ENCODE measurements at places on chromosomes 1 and 21.

- no peak for DNase-seq
Measured at GRCh38 chr1:192697771-192698170, 61.8 kb downstream of the RGS13 start.

DNA sequence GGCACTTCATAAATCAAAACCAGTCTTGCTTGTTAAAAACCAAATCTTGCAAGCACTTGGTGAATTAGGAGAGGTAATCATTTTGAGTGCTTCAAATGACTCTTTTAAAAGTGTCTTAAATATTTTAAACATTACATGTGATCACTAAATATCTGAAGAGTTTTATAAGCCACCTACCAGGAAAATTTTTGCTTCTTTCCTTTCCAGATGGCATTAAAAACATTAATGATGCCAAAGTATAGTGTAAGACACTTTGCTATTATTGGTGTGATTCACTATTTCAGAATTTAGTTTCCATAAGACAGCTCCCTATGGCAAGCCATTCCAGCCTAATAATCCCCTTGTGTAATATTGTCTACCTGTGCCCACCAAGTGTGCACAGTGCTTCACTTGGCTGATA is 548.8 kb upstream of the ADAMTS5 start:
- no peak for DNase-seq

GRCh38 chr1:222657899-222658298 is 40.0 kb downstream of the MIA3 start:
- no peak for DNase-seq

DNA sequence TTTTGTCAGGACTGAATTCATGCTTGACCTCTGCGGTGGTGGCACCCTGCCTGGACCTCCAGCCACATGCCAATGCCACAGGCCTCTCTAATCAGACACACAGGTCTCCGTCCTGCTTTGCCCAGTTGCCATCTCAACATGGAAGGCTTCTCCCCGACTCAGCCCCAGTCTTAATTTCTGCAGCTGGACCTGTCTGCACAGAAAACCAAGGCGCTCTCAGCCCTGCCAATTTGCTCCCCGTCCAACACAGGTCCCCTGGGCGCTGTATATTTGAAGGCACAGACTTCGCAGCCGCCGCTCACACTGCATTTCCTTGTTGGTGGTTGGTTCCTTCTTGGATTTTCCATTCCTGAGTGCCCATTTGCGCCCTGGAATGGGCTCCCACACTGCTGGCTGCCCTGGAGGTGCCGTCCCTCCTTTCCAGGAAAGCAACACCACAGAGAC is 28.0 kb upstream of the PLEKHG5 start:
- DNase-seq, result no peak

DNA sequence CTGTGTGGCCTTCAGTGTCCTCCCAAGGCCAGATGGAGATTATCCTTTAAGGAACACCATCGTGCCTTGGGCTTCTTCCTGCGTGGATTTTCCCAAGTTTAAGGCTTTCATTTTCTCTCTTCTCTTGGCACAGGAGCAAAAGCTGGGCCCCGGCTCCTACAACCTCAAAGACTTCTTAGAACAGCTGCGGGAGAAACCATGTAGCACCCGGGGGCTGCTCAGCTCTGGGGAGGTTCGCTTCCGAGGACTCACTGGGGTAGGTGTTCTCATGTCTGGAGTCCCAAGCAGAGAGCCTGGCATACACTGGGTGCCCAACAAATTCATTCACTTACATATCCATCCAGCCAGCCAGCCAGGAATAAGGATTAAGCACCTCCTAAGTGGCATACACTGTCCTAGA is 6.6 kb upstream of the TTC22 start:
- no peak for DNase-seq

DNA sequence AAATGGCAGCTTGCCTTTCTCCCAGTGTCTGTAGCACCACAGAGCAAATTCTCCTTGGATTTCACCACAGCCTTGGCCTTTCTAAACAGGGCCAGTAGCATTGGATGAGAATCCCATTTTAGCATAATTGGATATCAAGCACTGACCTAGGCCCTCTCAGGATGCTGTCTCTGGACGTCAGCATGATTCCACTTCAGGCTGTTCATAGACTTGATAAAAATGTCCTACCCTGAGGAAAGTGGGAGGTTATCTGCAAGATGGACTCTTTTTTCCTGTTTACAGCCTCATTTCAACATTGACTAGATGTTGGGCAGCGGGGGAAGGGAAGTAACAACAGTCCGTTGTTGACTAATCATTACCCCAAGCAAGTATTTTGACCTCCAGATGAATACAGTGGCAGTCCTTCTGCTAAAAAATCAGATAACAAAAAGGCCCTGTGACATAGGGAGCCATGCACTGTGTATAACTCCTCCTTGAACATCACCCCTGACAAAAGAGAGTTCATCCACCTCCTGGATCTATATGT is 5.2 kb downstream of the NPL start:
- DNase-seq, result no peak

DNA sequence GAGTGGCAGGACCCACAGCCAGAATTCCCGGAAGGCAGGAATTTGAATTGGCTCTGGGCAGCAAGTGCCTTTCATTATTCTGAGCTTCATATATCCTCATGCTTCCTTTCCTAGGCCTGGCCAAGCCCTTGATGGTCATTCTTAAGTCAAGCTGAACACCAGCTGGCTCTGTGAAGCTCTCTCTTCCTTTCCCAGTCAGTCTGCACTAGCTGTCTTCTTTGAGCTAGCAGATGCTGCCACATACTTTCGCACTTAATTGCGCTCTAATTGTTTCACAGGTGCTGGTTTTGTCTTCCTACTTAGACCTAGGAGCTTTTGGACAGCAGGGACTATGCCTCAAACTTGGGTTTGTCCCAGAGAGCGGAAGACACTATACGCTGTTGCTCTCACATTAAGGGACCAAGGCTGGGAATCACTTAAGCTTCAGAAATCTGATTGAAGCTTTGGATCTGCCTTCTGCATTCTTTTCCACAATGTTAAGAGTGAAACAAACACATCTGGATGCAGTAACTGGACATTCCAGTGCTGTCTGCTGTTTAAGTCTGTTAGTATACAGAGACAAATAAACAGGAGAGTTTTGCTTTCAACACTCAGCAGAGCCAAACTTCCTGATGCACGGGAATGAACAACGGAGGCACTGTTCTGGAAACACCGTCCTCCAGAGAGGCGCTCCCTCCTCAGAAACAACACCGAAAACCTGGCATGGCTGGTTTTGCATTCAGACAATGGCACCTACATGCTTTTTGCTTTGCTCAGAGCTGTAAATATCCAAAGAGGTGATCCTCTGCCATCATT is 2.2 kb downstream of the TLR5 start:
- DNase-seq, result no peak

- DNase-seq, result no peak
Measured at GRCh38 chr1:29621826-29622435, 385.6 kb downstream of the PTPRU start.

- DNase-seq, result no peak
Measured at GRCh38 chr1:43982808-43983207, 3.8 kb downstream of the B4GALT2 start.

GRCh38 chr1:239677362-239677761 is 291.0 kb downstream of the CHRM3 start:
- no peak for DNase-seq
